Stimulated activated CD8-positive, alpha-beta memory T cell treated with anti-CD3 and anti-CD28 coated beads, Interleukin-2, amount 100 ng/mL, for 1 hour (primary cell): ENCODE measurements at places on chromosomes 7 and 10.

DNA sequence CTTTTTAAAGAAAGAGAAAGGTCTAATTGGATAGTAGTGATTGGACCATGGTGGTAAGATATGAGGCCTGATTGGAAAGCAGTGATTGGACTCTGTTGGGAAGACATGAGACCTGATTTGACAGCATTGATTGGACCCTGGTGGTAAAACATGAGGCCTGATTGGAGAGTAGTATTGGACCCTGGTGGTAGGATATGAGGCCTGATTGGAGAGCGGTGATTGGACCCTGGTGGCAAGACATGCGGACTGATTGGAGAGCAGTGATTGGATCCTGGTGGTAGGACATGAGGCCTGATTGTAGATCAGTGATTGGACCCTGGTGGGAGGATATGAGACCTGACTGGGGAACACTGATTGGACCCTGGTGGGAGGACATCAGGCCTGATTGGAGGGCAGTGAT is 444.3 kb downstream of the LRMDA start:
- DNase-seq: no peak

- no peak for DNase-seq
Observed at GRCh38 chr10:9172276-9172675, 1117.8 kb downstream of the GATA3 start.

- no peak for DNase-seq
Observed at GRCh38 chr10:86113983-86114382, 252.6 kb downstream of the GRID1 start.

GRCh38 chr10:112778579-112778978 is 171.5 kb upstream of the TCF7L2 start:
- no peak for DNase-seq

GRCh38 chr10:132624061-132624846 is 86.7 kb downstream of the INPP5A start:
- DNase-seq: no peak

DNA sequence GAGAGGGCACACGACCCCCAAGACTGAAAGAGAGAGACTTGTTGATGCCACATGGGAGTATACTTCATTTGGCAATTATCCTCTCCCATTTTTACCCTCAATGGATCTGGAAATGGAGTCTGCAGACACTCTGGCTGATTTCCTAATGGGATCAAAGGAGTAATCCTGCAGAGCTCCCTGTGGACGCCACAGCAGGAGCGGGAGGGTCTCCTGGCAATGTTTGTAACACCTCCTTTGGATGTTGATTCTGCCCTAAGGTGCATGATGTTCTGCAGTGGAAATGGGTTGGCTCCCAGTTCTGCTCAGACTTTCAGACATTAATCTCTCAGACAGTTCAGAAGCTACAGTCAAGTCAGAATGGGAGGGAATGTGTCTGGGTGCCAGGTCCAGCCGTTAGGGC is 166.0 kb upstream of the WDR11 start:
- no peak for DNase-seq

GRCh38 chr10:64508029-64508661 is 986.9 kb downstream of the REEP3 start:
- DNase-seq: no peak

DNA sequence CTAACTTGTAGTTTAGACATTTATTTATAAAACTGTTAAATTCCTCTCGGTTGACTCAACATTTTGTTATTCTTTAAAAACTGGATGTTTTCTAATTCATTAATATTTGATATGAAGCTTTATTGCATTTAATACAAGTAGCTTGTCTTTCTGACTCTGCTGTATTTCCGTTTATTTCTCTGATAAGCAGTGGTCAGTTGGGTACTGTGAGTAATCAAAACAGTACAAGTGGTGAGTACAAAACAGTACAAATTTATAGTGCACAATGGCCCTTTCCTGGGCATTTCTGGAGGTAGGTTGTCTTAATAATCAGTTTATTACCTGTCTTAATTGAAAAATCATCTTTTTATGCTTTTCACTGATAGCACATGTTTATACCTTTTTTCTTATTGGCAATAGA is 182.7 kb downstream of the CCSER2 start:
- no peak for DNase-seq

GRCh38 chr7:105352018-105352612 is 36.6 kb downstream of the SRPK2 start:
- peak; percentile 35 for DNase-seq

- DNase-seq: no peak
Observed at GRCh38 chr10:101133489-101134298, 2.6 kb downstream of the TLX1 start.

DNA sequence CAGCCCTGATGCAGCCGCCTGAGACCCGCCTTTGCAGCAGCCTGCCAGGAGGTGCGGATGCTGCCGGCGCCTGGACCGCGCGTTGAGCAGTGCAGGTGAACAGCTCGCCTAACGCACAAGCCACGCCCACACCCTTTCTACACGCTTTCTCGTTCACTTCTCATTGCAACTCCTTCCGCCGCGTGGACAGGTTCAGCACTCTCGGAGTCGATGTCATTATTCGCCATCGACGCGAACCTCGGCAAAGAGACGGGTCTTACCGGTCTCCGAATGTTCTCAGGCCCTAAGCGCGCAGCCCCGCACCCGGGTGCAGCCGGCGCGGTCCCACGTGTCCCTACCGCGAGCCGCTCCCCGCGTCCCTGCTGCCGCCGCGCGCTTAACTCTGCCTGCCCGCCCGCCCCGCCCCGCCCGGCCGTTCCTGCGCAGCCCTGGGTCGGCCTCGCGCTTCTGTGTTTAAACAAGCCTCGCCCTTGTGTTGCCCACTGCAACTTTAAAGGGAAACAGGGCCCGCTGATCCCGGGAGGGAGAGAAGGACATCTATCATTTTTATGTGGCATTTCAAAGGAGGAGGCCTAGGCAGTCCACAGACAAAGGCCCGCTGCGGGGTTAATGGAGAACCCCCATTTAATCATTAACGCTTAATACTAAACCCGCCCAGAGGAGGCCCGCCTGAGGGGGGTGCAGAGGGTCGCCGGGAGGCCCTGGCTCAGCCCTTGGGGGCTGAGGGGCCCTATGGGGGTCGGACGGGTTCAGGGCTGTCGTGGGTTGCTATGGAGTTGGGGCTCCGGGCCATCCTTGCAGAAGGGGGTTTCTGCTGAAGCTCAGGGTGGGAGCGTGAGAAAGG is 128.5 kb downstream of the WDR11 start:
- no peak for DNase-seq

- no peak for DNase-seq
Observed at GRCh38 chr10:50385624-50386023, 134.3 kb upstream of the ASAH2 start.

- no peak for DNase-seq
Observed at GRCh38 chr7:134512271-134512670, 15.1 kb upstream of the AKR1B10 start.

DNA sequence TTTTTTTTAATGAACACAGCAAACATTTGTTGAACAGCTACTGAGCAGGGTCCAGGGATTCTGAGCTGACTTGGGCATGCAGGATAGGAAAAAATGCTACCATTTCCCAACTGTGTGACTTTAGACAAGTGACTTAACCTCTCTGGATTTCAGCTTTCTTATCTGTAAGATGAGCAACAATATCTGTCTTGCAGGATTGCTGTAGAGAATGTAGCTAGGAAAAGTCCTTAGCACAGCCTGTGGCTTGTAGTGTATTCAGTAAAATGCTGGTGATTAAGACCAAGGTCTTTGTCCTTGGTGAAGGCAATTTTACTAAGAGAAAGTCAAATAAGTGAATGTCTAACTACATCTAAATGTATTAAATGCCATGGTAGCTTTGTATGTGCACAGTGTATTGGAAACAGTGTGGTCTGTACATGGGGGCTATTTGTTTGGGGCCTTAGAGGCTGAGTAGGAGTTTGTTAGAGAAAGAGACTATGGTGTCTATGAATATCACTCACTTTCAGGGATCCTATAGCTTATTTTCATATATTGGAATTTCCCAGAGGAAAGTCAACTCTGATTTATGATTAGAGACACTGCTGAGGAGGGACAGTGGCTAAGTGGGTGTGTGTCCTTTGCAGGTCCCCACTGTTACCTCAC is 118.9 kb downstream of the CDH23 start:
- no peak for DNase-seq

- no peak for DNase-seq
Observed at GRCh38 chr10:49408519-49409306, 12.8 kb upstream of the DRGX start.

- no peak for DNase-seq
Observed at GRCh38 chr7:39130857-39131526, 153.3 kb downstream of the POU6F2 start.

DNA sequence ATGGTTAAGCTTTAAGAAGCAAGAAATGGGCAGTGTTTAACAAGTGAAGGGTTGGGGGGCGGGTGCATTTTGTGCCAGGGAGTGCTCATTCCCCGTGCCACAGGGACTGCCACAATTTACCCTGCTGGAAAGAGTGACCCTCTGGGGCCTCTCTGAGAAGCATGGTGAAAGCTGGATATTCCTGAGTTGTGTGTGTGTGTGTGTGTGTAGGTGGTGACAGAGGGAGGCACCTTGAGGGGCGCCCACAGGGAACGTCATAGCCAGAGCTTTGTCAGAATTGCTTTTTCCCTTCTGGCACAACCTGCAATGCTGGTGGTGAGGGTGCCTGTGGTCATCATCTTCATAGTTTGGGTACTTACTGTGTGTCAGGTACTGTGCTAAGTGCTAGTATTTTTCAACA is 2.5 kb upstream of the WDR86 start:
- no peak for DNase-seq

- no peak for DNase-seq
Observed at GRCh38 chr7:55827577-55827976, 35.0 kb downstream of the SEPTIN14 start.

GRCh38 chr10:17910125-17910789 is 41.5 kb upstream of the SLC39A12 start:
- DNase-seq: no peak

DNA sequence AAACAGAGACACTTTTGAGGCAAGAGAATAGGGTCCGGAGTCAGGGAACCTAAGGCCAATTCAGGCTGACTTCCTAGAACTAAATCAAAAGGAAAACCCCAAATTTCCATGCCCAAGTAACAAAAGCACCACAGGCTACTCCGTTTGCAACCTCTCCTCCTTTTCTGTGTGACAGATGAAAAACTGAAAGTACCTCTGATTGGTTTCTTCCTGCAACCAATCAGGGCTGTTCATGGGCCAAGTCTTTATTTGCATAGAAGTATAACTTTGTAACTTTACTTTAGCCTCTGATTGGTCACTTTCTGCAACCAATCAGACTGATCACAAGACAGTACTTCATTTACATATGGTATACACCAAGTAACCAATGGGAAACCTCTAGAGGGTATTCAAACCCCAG is 239.9 kb upstream of the KCND2 start:
- no peak for DNase-seq

DNA sequence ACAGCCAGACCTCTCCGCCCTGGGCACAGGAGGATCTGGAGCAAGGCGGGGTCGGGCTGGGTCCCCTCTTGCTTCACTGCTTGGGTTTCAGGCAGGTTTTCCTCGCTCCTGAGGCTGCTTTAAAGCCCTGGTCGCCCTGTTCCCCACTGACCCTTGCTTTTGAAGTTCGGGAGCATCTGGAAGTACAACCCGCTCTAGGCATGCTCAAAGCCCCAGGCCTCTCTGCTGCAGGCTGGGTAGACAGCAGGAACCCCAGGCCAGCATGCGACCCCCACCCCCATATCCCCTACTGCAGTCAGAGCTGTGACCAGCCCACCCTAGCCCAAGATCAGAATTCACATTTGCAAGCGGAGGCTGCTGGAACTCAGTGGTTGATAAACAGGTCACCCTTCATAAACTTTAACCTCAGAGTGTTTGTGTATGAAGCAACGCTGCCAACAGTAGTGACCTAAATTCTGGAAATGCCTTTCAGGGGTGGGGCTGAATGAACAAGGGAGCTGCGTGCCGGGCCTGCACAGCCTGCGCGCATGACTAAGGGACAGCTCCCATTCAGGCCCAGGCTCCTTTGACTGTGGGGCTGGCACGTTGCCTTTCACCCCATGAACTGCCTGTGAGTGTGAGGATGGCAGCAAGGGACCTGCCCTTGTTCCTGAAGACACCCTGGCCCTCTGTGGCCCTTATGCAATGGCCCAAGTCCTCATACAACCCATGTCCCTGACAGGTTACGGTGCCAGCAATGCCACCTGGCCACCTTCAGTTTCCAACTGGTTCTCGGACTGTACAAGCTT is 52.5 kb downstream of the PROSER2 start:
- no peak for DNase-seq

DNA sequence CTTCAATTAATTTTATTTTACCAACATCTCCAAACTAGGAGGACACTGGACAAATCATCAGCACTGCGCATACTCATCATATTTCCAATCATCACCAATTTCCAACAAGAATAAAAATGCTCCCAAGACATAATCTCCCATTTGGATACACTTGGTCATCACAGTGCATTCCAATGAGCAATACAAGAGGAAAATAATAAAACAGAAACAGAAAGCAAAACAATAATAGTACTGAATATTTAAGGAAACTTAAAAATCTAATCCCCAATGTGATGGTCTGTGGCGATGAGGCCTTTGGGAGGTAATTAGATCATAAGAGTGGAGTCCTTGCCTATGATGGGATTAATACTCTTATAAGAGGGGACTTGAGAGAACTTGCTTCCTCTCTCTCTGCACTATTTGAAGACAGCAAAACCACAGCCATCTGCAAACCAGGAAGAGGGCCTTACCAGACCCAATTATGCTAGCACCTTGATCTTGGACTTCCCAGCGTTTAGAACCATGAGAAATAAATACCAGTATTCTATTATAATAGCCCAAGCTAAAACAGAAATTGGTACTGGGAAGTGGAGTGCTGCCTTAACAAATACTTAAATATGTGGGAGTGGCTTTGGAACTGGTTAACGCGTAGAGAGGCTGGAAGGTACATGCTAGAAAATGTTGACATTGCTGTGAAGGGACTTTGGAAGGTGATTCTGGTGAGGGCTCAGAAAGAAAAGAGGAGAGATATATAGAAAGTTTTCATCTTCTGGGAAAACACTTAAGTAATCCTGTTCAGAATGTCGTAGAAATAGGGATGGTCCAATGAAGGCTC is 91.5 kb downstream of the JAZF1 start:
- DNase-seq: no peak

GRCh38 chr7:105800442-105800841 is 76.0 kb downstream of the ATXN7L1 start:
- DNase-seq: no peak

- no peak for DNase-seq
Observed at GRCh38 chr7:129103561-129104324, 40.8 kb upstream of the TSPAN33 start.

DNA sequence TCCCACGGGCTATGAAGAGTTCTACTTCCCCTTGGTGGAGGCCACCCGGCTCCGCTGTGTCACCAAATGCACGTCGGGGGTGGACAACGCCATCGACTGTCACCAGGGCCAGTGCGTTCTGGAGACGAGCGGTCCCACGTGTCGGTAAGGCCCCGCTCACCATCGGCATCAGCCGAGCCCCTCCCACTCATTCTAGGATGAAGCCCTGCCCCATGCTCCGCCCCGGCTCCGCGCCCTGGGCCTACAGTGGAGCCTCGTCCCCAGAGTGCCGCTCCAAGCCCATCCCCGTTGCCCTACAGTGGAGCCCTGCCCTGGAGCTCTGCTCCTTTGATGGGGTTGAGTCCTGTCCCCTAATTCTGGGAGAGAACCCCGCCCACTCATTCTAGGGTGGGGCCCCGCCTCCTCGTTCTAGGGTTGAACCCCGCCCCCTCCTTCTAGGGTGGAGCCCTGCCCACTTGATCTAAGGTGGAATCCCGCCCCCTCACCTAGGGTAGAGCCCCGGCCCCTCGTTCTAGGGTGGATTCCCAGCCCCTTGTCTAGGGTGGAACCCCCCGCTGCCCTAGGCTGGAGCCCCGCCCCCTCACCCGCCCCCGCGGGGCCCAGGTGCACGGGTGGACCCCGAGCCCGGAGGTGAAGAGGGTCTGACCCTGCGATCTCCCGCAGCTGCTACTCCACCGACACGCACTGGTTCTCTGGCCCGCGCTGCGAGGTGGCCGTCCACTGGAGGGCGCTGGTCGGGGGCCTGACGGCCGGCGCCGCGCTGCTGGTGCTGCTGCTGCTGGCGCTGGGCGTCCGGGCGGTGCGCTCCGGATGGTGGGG is 3.4 kb upstream of the MUC12 start:
- peak; percentile 41 for DNase-seq
